ENCODE measurements at places on chromosomes 7 and 10. TPM values are rescaled to one million over a fixed set of nuclear protein-coding genes. Genes with fewer than 3 reads are reported as not detected.

The TUBAL3 gene
- not detected for total RNA-seq

The TRPV5 gene
- total RNA-seq: not detected

The UMAD1 gene
- 19.6 TPM for total RNA-seq

The NCF1 gene
- total RNA-seq: not detected

The WBP1L gene
- total RNA-seq: 137 TPM

The OR6V1 gene
- not detected for total RNA-seq

The NPY4R gene
- not detected for total RNA-seq

The CALML5 gene
- total RNA-seq: not detected

The HOXA1 gene
- total RNA-seq: 0.65 TPM

The PAX4 gene
- not detected for total RNA-seq

The MKX gene
- total RNA-seq: 10.1 TPM

The ABCC2 gene
- 1.6 TPM for total RNA-seq

The DIP2C gene
- 24.0 TPM for total RNA-seq

The HIP1 gene
- 13.7 TPM for total RNA-seq

The ACTR3C gene
- 7.8 TPM for total RNA-seq

The LMBR1 gene
- total RNA-seq: 50.6 TPM

The CNTNAP2 gene
- not detected for total RNA-seq

The CXCL12 gene
- 17.7 TPM for total RNA-seq

The TIAL1 gene
- total RNA-seq: 58.5 TPM

The UFSP1 gene
- 2.2 TPM for total RNA-seq

The UCN3 gene
- total RNA-seq: not detected

The EVX1 gene
- not detected for total RNA-seq

The SAP25 gene
- total RNA-seq: not detected

The PARG gene
- 31.6 TPM for total RNA-seq

The FANK1 gene
- total RNA-seq: 4.8 TPM

The CUBN gene
- 1.4 TPM for total RNA-seq

Data from articular chondrocyte of knee joint (primary cell).